ENCODE measurements at places on chromosomes 2 and 18.
A peak's percentile ranks its signal among the peaks of the same experiment; 100 is the strongest.

- no peak for DNase-seq
Observed at GRCh38 chr2:209305026-209305425, 118.8 kb upstream of the MAP2 start.

DNA sequence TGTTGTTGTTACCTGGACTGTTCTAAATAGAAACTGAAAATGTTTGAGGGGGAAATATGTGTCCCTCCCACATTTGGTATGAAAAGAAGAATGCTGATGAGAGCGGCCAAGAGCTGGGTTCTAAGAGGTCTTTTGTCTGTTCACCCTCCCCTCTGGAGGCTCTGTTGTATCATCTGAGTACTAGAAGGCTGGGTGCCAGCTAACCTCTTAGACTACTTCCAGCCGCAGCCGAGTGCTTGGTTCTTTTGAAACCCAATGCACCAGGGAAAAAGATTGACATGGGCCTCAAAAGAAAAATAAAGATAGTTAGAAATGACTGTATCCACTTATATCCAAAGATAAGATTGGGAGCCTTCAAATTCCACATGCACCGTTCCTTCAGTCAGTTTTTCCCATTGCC, 255.9 kb downstream of the TXNL1 start:
- DNase-seq = peak; percentile 55

DNA sequence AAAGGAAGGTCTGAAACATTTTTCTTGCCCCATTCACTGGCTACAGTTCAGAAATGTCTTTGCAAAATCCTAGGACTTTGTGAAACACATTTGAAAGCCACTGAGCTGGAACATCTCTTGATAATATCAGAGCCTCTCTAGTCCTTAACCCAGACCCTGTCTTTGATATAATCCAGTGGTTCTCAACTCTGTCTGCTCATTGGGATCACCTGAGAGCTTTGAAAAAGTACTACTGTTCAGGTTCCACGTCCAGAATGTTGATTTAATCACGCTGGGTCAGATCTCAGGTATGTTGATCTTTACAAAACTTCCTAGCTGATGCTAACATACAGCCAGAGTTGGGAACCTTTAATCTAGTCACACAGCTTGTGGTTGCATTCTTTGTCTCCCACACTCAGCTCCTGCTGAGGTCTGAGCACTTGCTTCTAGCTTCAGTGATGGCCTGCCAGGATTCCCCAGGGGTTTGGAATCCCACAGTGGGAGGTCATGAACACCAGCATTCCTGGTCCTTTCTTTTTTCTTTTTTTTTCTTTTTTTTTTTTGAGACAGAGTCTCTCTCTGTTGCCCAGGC, 262.7 kb downstream of the SETBP1 start:
- no peak for DNase-seq

DNA sequence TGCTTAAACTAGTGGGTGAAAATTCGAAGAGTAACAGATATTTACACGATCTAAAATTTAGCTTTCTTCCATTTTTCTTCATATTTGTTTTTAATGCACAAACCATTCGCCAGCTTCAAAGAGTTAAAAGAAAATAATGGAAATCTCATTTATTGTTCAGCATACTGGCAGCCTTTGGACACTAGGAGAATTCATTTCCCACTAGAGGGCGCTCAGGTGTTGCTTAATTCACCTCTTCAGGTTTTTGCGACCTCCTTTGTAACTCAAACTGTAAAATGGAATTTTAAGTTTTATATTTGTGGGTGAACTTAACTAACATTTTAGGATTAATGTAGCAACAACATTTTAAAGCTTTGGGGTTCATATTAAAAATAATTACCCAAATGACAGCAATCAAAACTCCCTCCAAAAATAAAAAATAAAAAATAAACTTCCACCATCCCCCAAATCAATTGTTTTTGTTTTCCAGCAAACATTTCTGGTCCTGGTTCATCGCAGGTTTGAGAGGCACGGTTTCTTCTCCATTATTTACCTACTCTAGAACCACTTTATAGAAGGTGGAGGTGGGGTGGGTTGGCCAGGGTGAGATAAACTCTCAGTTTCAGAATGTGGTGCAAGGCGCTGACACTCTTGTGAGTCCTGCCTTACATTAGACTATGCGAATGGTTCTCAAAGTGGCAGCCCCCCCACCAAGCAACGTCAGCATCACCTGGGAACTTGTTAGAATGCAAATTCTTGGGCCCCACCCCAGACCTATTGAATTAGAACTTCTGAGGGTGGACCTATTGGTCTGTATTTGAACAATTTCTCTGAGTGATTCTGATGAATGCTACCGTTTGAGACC, 24.7 kb upstream of the PNPT1 start:
- no peak for DNase-seq

- DNase-seq = no peak
Observed at GRCh38 chr2:3491716-3492474, 27.4 kb downstream of the ADI1 start.

DNA sequence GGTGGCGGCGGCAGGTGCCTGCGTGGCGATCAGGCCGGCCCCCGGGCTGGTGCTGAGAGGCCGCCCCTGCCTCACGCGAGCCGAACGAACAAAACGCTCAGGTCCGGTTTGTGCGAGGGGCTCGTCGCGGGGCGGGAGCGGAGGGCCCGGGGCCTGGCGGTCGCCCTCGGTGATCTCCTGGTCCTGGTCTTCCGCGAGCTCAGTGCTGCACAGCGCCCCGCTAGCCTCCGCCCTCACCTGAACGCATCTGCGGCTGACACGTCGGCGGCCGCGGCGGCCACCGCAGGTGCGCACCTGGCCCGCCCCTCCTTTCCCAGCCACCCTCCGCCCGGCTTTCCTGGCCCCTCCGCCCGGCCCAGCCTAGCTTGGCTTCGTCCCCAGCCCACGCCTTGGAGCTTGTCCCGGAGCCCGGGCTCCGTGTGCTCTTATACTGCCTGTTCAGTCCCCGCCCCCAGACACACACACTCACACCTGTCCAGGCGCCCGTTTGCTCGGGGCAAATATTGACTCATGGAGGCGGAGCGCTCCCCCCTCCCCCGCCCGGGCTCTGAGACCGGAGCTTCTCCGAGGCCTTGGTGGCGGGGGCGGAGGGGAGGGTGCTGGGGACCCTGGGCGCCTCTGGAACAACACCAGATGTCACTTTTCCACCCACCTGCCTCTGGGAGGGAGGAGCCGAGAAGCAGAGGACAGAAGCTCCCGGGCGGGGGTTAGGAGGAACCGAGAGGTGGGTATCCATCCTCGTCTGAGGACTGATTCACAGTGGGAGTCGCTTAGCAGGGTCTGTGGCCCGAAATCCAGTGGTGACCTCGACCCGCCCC, 8.6 kb upstream of the CRYBA2 start:
- no peak for DNase-seq

DNA sequence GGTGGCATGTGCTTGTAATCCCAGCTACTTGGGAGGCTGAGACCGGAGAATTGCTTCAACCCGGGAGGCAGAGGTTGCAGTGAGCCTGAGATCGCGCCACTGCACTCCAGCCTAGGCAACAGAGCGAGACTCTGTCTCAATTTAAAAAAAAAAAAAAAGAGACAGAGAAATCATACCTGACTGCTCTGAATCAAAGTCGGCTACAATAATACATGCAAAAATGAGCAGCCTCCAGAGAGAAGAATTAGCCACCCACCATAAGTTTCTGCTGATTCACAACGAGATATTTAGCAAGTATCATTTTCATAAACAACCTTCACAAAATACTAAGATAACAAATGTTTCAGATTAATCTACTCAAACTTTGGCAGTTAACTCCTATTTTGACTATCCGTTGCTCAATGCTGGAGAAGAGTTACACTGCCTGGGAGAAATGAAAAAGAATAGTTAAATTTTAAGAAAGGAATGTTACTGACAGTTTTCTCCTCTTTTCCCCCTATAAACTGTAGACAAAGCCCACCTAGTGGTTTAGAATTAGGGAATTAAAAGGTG, 1.5 kb downstream of the OSBPL1A start:
- no peak for DNase-seq

- DNase-seq = no peak
Observed at GRCh38 chr2:178193496-178193822, 853 bp upstream of the OSBPL6 start.

DNA sequence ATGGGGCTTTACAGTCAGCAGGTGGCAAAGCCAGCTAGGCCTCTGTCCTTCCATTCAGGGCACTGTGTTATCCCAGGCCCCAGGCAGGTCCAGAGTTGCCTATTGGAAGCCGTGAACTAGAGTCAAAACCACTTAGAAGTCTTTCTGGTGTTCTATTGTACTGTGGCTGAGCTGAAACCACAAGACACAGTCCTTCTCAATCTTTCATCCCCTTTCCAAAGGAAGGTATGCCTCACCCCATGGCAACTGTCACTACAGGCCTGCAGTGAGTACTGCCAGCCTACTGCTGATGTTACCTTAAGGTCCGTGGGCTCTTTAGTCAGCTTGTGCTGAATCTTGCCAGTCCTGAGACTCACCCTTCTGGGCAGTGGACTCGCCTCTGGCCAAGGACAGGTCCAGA, 181.6 kb downstream of the GULP1 start:
- DNase-seq = no peak

DNA sequence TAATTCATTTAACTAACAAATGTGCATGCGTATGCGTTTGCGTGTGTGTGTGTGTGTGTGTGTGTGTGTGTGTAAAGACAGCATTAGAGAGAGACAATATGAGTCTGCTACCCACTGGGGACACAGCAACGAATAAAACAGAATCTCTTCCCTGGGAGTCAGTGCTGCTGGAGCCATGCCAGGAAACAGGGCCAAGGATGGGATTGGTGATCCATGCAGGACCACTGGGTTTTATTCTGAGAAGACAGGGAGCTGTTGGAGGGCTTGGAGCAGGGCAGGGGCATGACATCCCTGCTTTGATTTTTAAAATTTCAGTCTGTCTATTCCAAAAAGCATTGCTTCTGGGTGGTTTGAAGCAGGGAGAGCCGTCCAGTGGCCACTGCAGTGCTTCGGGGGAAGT, 62.9 kb downstream of the PDCL3 start:
- DNase-seq = no peak

DNA sequence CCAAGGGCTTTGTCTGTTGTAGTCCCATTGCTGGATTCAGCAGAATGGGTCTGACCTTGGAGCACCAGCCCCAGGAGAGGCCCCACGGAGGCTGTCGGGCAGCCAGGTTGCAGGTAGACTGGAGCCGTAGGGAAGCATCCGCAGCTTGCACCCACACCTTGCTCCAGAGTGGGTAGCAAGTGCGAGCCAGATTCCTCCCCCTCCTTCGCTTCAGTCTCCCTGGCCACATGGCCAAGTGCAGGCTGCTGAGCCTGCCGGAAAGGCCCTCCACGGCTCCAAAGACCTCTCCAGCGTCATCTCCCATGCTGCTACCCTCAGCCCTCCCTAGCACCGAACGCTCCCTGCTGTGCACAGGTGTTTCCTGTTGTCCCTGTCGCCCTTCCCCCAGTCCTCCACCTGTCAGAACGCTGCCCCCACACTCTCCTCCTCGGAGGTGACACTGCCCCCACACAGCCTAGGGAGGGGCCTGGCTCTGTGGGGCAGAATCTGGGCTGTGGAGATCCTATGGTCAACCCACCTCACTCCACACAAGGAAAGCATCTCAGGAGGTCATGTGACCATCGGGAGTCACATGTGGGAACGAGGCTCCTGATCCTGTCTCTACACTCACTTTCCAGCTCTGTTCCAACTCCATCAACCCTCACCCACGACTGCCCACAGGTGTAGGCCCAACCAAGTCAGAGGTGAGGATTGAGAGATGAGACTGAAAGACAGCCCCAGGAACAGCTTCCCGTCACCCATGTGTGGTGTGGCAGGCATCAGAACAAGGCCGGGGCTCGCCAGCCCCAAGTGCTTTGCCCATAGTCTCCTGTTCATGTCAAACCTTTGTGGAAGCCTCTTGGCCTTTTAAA, 8.3 kb downstream of the KCNF1 start:
- DNase-seq = no peak

DNA sequence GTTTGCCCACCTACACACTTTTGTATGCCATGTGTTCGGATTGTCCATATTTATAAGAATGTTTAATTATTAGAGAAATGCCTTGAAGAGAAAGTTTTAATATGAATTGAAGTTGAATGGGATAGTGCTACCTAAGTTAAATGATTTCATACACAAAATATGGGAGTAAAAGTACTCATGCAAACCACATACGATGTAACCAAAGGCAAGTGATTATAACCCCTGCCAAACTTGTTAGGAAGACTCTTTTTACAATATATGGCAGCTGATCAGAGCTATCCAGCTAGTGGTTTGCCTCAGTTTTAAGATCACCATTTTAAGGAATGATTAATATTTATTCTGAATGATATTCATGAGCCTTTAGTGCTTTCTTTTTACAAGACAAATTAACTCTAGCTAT, 106.7 kb downstream of the MYO1B start:
- no peak for DNase-seq

GRCh38 chr2:121080013-121080772, 204.8 kb downstream of the TFCP2L1 start:
- no peak for DNase-seq

GRCh38 chr2:237652854-237653253, 25.5 kb downstream of the LRRFIP1 start:
- DNase-seq = no peak

DNA sequence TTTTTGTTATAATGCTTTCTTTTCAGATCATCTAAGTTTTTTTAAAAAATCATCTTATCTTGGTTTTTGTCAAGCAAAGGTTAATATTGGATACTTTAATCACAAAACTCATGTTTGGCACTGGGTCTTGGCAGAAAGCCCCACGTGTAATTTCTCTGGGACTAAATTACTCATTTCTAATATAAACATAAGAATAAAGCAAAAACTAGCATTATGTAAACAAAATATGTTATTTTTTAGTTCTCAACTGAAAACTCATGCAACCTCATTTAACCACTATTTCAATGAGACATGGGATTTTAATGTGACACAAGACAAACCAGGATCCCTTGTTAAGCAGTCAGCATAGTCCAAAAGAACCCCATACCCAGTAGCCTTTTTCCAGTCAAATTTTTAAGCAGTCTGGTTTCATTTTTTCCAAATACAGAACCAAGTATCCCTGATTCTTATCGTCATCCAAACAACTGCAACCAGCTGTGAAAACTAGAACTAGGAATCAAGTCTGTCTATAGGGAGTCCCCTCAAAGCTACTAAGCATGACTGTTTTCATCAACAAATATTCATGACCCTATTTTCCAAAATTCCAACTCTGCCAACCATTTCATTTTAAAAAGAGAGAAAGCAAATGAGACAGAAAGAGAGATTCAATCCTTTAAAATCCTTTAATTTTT, 27.1 kb downstream of the PID1 start:
- DNase-seq = no peak

DNA sequence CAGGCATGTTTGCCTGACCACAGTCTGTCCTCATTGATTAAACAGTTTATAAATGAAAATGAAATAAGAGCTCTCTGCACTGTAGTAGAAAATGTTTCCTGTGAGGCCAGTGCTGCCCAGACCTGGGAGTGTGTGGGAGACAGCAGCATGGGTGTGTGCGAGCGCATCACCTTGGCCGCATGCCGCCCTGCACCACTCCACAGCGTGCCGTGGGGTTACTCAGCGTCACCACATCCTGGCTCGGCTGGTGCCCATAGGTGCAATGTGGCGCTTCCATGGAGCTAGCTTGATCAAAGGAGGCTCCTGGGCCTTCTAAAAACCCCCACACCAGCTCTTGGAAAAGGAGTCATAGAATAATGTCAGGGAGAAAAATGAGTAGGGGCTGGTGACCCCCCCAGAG, 76.0 kb upstream of the EPC2 start:
- DNase-seq = no peak

Measured in right cardiac atrium (tissue), 5 donors.